Mesendoderm (in vitro differentiated cells): ENCODE measurements at places on chromosomes 13 and 19.

- H3K36me3 ChIP-seq, result no peaks in the 10 kb centered on the region
- H3K4me1 ChIP-seq, result no peaks in the 10 kb centered on the region
- no peak for DNase-seq
These were observed 116.4 kb downstream of the TSHZ3 start for GRCh38 chr19:31232871-31233270.

DNA sequence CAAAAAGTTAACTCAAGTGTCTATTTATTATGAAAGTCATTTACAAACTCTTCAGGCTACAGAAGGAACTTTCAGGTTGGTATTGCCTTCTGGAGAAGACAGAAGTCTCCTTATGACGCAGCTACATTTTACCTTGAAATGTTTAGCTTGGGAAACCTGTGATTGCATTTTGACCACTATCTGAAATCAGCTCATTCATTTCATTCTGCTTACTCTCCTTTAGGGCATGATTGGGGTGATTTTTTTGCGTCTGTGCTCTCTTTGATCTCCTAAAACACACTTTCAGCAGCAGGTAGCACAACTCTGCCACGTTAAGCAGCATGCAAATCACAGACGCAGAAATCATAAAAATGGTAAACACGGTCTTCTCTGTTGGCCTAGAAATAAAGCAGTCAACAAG is 9.6 kb downstream of the GJB6 start:
- H3K27me3 ChIP-seq, result no peaks in the 10 kb centered on the region
- no peak for DNase-seq
- H3K4me3 ChIP-seq, result no peak overlapping the region
- H3K4me1 ChIP-seq, result no peaks in the 10 kb centered on the region

DNA sequence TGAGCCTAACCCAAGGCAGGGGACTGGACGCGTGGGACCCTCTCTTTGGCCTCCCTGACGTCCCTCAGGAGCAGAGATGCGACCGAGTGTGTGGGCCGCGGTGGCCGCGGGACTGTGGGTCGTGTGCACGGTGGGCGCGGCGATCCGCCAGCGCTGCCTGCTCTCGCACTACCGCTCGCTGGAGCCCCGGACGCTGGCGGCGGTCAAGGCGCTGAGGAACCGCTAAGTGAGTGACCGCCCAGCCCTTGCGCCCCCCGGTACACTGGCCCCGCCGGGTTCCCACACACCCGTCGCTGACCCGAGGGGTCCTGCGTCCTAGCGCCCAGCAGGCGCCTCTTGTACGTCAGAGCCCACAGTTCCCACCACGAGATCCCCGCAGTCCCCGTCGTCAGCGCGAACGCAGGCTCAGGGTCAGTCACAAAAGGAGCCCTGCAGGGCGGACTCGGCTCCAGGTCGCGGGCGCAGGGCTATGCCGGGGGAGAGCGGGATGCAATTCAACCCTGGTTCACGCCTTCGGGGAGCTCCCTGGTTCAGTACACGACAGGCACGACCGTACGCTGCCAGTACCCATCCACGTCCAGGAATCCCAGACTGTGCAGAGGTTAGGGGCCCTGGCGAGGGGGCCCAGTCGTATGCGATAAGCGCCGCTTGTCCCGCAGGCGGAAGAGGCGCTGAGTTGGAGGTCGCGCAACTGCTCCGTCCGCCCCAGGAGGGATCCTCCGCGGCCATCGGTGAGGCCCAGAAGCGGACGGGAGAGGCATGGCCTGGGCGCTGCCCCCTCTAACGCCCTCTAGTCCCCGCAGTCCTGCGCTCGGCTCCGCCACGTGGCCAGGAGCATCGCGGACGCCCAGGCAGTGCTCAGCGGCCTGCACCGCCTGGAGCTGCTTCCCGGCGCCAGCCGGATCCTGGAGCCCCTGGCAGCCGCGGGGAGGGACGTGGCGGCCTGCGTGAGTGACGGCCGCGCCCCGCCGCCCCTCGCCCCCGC is 3.6 kb upstream of the IFNL2 start:
- H3K4me1 ChIP-seq, result no peaks in the 10 kb centered on the region
- DNase-seq, result peak; percentile 54
- no peak overlapping the region for H3K4me3 ChIP-seq

DNA sequence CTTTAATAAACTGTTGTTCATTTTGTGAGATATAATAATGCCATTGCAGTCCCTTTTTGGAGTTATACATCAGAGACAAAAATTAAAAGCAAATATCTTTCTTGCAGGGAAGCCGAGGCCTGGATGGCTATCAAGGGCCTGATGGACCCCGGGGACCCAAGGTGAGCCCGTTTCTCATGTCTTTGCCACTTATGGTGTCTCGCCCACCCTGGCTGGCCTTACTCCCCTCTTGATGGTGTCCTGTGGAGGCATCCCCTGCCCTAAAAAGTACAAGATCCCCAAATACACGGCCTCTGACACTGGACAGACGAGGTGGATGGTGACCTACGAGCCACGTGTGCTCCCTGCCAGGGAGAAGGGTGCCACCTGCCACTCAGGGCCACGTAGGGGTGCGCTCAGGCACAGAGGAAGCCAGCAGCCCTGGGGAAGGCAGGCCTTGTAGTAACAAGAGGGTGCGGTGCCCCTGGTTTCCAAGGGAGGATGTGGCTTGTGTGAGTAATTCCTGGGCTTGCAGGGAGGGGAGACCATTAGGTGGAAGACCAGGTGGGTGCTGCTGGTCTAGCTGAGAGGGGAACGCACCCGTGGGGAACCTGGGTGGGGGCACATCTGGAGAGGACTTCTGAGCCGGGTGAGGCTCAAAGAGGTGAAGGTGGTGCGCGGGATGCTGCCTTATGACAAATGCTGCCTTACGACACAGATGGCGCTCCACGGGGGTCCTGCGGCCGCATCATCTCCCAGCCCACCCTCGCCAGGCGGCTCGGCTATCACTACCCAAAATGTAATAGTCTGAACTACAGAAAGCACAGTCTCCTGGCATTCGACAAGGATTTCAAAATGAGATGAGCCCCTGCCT is 115.6 kb downstream of the RAB20 start:
- no peak overlapping the region for H3K4me3 ChIP-seq
- no peaks in the 10 kb centered on the region for H3K36me3 ChIP-seq
- no peak overlapping the region for H3K27ac ChIP-seq

- no peak for DNase-seq
- no peak overlapping the region for H3K4me3 ChIP-seq
- no peaks in the 10 kb centered on the region for H3K36me3 ChIP-seq
These were observed 12.2 kb downstream of the NFIX start for GRCh38 chr19:13007292-13008045.

GRCh38 chr19:55212447-55212846 is 3.1 kb upstream of the PTPRH start:
- H3K36me3 ChIP-seq, result no peaks in the 10 kb centered on the region
- no peak overlapping the region for H3K27ac ChIP-seq
- peak; percentile 19 for DNase-seq
- H3K4me1 ChIP-seq, result no peaks in the 10 kb centered on the region
- H3K27me3 ChIP-seq, result no peaks in the 10 kb centered on the region
- H3K4me3 ChIP-seq, result no peak overlapping the region

DNA sequence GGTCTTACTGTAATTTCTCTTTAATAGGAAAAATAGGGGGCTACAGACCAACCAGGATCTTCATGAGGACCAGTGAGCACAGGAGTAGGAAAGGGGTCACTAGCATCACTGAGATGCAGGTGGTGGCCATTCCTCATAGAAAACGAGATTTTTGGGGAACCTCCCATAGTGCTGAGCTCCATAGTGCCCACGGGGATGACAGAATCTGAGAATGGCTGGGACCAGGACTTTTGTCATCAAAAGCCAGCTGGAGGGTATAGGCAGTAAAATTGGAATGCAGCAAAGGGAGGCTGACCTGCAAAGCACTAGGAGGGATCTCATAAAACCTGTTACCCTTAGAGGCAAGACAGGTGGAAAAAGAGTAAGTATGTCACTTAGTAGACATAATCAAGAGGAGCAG is 28.4 kb upstream of the CEACAM21 start:
- no peak overlapping the region for H3K4me3 ChIP-seq
- no peak for DNase-seq
- H3K36me3 ChIP-seq, result no peaks in the 10 kb centered on the region
- no peaks in the 10 kb centered on the region for H3K27me3 ChIP-seq
- H3K4me1 ChIP-seq, result no peaks in the 10 kb centered on the region
- H3K27ac ChIP-seq, result no peak overlapping the region

DNA sequence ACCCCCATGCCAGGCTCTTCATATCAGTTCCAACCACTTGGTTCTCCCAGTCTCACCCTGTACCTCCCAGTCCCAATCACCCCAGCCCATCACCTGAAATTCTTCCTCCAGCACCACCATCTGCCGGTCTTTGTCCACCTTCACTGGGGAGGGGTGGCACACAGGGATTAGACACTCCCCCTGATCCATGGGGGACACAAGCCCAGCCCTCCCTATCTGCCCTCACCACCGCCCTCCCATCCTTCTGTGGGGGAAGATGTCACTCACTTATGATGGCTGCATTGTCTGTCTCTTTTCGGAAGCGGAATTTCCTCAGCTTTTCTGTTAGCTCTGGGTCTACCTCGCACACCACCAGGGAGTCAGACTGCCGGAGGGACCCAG is 685 bp downstream of the GMFG start:
- no peak for DNase-seq
- H3K27ac ChIP-seq, result no peak overlapping the region
- no peak overlapping the region for H3K4me3 ChIP-seq

GRCh38 chr19:47226426-47227351 is 4.3 kb downstream of the BBC3 start:
- H3K27ac ChIP-seq, result peak overlapping the region; percentile 96
- H3K27me3 ChIP-seq, result no peaks in the 10 kb centered on the region
- H3K36me3 ChIP-seq, result no peaks in the 10 kb centered on the region

GRCh38 chr13:59472134-59472533 is 691.6 kb downstream of the DIAPH3 start:
- no peak overlapping the region for H3K27ac ChIP-seq
- H3K36me3 ChIP-seq, result no peaks in the 10 kb centered on the region

- no peak for DNase-seq
- peaks cover 5% of the 10 kb centered on the region for H3K4me1 ChIP-seq
- no peaks in the 10 kb centered on the region for H3K27me3 ChIP-seq
- H3K36me3 ChIP-seq, result no peaks in the 10 kb centered on the region
These were observed 183.0 kb downstream of the DCT start for GRCh38 chr13:94296471-94296870.

GRCh38 chr13:40402931-40403431 is 263.5 kb downstream of the FOXO1 start:
- no peak overlapping the region for H3K4me3 ChIP-seq
- H3K36me3 ChIP-seq, result no peaks in the 10 kb centered on the region
- no peak overlapping the region for H3K27ac ChIP-seq
- no peaks in the 10 kb centered on the region for H3K4me1 ChIP-seq
- no peaks in the 10 kb centered on the region for H3K27me3 ChIP-seq
- DNase-seq, result peak; percentile 31

- H3K27ac ChIP-seq, result no peak overlapping the region
- H3K36me3 ChIP-seq, result no peaks in the 10 kb centered on the region
- H3K4me3 ChIP-seq, result no peak overlapping the region
These were observed 119.5 kb downstream of the EFNB2 start for GRCh38 chr13:106415971-106416370.

DNA sequence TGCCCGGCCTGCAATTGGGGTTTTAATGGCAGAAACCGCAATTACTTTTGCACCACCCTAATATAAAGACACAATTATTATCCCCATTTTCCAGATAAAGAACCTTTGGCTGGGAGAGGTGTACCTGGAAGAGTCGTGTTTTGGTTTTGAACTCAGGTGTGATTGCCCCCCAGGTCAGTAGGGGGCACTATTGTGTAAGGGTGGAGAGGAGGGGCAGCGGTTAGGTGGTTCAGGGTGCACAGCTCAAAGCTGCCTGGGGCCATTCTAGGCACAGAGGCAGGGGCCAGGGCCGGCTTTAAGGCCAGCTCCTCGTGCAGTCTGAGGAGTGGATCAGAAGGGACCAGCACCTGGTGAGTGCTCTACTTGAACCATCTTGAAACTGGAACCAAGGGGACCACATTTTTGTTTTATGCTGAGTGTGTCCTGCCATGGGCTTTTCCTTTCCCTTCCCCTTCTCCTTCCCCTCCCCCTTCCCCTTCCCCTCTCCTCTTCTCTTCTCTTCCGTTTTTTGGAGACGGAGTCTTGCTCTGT is 5.8 kb upstream of the FCGRT start:
- no peak overlapping the region for H3K4me3 ChIP-seq
- no peaks in the 10 kb centered on the region for H3K36me3 ChIP-seq
- no peak overlapping the region for H3K27ac ChIP-seq
- peak; percentile 90 for DNase-seq
- no peaks in the 10 kb centered on the region for H3K4me1 ChIP-seq

DNA sequence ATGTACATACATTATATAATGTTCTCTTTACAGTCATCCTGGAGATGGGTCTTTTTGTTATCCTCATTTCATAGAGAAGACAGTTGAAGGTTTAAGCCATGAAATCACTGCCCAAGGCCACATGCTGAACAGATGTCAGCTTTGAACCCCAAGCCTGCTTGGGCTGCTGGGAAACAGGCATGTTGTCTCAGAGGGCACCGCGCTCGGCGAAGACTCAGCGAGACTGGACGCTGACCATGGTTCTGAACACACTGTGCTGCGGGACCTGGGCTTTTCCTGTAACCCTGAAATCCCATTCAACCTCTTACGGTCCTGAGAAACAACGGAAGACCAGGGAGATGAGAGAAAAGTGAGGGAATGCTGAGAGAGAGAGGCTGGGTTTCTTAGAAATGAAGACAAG is 27.3 kb downstream of the LRFN3 start:
- H3K4me3 ChIP-seq, result no peak overlapping the region
- no peaks in the 10 kb centered on the region for H3K36me3 ChIP-seq
- no peak overlapping the region for H3K27ac ChIP-seq
- peak; percentile 76 for DNase-seq
- no peaks in the 10 kb centered on the region for H3K4me1 ChIP-seq

DNA sequence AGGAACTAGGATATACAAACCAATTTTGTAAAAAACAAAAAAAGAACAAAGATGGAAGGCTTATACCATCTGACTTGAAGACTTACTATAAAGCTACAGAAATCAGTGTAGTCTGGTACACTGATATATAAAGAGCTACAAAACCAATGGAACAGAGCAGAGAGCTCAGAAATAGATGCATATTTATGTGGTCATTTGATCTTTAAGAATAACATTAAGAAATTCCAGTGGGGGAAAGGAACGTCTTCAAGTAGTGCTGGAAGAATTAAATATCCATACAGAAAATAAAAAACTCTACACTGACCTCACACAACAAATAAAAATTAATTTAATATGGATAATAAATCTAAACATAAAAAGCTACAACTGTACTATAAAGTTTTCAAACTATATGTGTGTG is 317.0 kb downstream of the ENOX1 start:
- no peaks in the 10 kb centered on the region for H3K36me3 ChIP-seq
- no peak overlapping the region for H3K4me3 ChIP-seq
- no peaks in the 10 kb centered on the region for H3K4me1 ChIP-seq
- H3K27me3 ChIP-seq, result no peaks in the 10 kb centered on the region
